ENCODE measurements at places on chromosomes 6 and 20. TPM values are rescaled to one million over a fixed set of nuclear protein-coding genes. Genes with fewer than 3 reads are reported as not detected.

The PLCB4 gene
- 3.6 TPM for polyA plus RNA-seq

The TPX2 gene
- 0.29 TPM for polyA plus RNA-seq

The DEFB132 gene
- not detected for polyA plus RNA-seq

The RSPO4 gene
- polyA plus RNA-seq: not detected

The PACSIN1 gene
- polyA plus RNA-seq: 0.77 TPM

The EYS gene
- not detected for polyA plus RNA-seq

The RNF182 gene
- not detected for polyA plus RNA-seq

The MEI4 gene
- under 0.01 TPM for polyA plus RNA-seq

The B4GALT5 gene
- 12.5 TPM for polyA plus RNA-seq

The SEMG2 gene
- not detected for polyA plus RNA-seq

The HLA-DQA1 gene
- polyA plus RNA-seq: 5.9 TPM

The PXMP4 gene
- polyA plus RNA-seq: 4.6 TPM

The EXOC2 gene
- 4.0 TPM for polyA plus RNA-seq

The CCDC170 gene
- polyA plus RNA-seq: 0.22 TPM
